ENCODE measurements at places on chromosomes 3 and 15.

DNA sequence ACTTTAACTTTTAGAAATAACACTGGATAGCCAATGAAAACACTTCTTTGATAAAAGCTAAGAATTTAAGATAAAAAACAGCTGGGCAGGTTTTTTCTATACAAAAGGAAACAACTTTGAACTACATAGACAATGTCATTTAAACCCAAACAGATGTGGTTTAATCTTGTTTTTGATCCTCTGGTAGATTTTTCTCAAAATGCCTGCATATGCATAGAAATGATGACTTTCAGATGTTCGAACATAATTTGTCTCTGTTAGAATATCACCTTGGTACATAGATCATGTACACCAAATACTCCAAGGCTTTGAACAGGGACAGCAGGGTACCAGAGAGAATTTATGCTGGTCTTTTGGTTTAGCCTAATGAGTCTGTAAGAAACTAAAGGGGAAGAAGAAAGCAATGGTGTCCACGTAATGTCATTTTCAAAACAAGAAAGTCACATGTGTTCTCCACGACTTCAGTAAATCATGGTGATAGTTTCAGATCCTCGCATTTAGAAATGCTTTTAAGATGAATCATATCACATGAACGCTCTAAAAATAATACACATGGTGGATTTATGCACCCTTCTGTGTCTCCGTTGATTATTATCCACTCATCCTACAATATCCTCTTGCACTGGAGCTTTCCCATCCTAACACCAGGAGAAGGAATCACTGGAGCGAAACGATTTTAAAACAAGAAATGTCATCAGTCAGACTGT is 160.1 kb upstream of the PDZRN3 start:
- no peaks in the 10 kb centered on the region for H3K27me3 ChIP-seq
- no peak overlapping the region for H3K27ac ChIP-seq
- DNase-seq: no peak
- no peaks in the 10 kb centered on the region for H3K4me1 ChIP-seq

GRCh38 chr3:4834403-4834866 is 144.8 kb upstream of the BHLHE40 start:
- H3K27me3 ChIP-seq: no peaks in the 10 kb centered on the region
- H3K27ac ChIP-seq: peak overlapping the region; percentile 27

DNA sequence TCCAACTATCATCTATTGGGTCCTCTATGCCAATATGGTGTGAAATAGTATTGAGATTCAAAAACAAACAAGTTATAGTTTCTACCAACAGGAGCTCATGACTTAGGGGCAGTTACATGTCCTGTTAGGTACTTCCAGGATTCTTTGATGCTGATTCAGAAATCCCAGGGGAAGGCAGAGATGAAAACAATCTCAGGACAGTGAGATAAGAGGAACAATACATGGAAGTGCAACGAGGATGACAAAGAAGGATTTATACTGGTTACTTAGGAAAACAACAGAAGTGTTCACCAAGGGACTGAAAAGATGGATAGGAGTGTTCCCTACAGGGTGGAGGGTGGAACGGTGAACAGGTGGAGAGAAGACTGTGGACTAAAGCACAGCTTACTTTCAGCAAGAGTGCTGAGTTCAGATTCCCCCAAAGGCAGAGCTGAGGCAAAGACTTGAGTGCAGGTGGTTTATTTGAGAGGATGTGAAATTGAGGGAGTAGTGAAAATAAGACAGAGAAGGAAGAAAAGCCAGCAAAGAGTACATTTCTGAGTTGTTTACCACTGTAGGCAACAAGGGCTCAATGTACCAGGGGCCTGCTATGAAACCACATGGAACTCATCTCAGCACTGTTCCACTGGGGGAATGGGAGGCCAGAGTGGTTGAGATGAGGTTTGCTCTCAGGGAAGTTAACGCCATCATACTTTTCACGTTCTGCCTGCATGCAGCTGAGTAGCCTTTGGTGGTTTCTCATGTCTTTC is 68.1 kb downstream of the TRIM69 start:
- H3K27me3 ChIP-seq: no peaks in the 10 kb centered on the region
- H3K27ac ChIP-seq: no peak overlapping the region
- H3K36me3 ChIP-seq: no peaks in the 10 kb centered on the region
- no peak for DNase-seq
- no peak overlapping the region for H3K4me3 ChIP-seq

DNA sequence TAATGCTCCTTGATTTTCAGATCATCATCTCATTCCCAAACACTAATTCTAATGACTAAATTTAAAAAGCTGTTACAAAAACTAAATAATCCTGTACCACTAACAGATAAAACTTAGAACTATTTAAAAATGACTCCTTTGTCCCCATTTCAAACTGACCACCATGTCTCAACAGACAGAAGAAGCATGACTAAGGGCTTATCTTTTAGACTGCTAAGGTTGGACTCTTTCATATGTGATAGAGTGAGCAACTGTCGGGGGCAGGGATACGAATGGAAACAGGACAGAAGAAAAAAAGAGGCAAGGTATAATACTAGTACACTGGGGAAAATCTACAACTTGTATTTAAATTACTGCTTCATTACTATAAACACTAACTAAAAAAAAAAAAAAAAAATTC is 23.3 kb downstream of the SNX4 start:
- no peak overlapping the region for H3K4me3 ChIP-seq
- no peaks in the 10 kb centered on the region for H3K4me1 ChIP-seq
- H3K27me3 ChIP-seq: no peaks in the 10 kb centered on the region
- H3K27ac ChIP-seq: no peak overlapping the region
- peaks cover 72% of the 10 kb centered on the region for H3K36me3 ChIP-seq

DNA sequence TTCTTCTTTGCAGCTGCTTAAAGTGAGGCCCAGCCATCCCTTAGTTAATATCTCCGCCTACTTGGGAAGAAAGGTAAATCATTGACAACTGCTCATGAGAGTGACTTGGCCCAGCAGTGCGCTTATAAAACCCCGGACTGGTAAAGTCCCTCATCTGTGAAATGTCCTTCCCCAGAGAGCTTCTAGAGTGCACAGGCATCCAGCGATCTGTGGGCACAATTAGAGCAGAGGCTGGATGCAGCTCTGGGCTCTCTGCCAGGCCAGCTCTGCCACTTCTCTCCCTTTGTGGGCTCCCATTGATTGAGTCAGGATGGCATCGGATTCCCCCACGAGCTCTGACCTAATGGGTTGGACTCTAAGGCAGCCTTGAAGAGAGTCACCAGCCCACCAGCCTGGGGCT is 219.0 kb upstream of the LINGO1 start:
- no peaks in the 10 kb centered on the region for H3K4me1 ChIP-seq
- no peaks in the 10 kb centered on the region for H3K27me3 ChIP-seq
- DNase-seq: no peak
- no peak overlapping the region for H3K27ac ChIP-seq

- no peaks in the 10 kb centered on the region for H3K27me3 ChIP-seq
- DNase-seq: no peak
- peaks cover 33% of the 10 kb centered on the region for H3K4me1 ChIP-seq
- no peak overlapping the region for H3K4me3 ChIP-seq
- H3K27ac ChIP-seq: no peak overlapping the region
These were observed 10.1 kb downstream of the UBP1 start for GRCh38 chr3:33430061-33430460.

DNA sequence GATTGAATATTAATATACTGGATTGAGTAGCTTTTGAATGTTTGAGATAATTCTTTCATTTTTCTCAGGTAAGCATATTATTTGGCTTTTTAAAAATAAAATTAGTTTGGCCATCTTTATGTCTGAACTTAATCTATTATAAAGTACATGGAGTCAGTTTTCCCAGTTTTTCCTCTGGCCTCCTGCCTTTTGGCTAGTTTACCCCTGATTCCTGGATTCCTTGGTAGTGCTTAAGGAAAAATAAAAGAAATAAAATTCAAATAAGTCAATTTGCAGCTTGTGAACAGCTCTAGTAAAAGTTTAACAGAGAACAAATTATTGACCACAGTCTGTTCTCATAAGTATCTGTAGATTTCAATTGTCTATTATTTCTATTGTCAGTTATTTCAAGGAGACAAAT is 89.4 kb downstream of the COL6A6 start:
- H3K4me1 ChIP-seq: peaks cover 13% of the 10 kb centered on the region
- no peak for DNase-seq
- H3K27me3 ChIP-seq: no peaks in the 10 kb centered on the region
- H3K36me3 ChIP-seq: no peaks in the 10 kb centered on the region
- no peak overlapping the region for H3K27ac ChIP-seq
- H3K4me3 ChIP-seq: no peak overlapping the region

DNA sequence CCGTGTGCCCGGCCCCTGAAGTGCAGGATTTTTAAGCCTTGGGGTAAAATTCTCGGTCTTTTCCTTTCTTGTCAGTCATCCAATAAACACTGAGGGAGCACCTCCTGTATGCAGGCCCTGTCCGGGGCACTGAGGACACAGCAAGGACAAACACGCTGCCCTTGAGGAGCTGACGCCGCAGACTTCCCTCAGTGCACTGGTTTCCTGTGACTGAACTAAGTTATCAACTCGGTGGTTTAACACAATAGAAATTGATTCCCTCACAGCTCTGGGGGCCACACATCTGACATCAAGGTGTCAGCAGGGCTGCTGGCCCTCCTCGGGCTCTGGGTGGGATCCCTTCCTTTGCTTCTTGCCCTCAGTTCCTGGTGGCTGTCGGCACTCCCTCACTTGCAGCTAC is 65.1 kb downstream of the ZNF445 start:
- DNase-seq: no peak
- no peak overlapping the region for H3K27ac ChIP-seq
- H3K36me3 ChIP-seq: peaks cover 5% of the 10 kb centered on the region
- H3K4me1 ChIP-seq: no peaks in the 10 kb centered on the region

- no peaks in the 10 kb centered on the region for H3K4me1 ChIP-seq
- no peak overlapping the region for H3K27ac ChIP-seq
- no peak for DNase-seq
These were observed 27.4 kb downstream of the ECT2 start for GRCh38 chr3:172777901-172778300.

GRCh38 chr3:73601011-73601410 is 23.7 kb downstream of the PDZRN3 start:
- H3K27ac ChIP-seq: peak overlapping the region; percentile 51
- H3K36me3 ChIP-seq: peaks cover 8% of the 10 kb centered on the region
- H3K27me3 ChIP-seq: no peaks in the 10 kb centered on the region
- no peak for DNase-seq

GRCh38 chr15:61444585-61444984 is 215.5 kb upstream of the RORA start:
- no peak for DNase-seq
- no peak overlapping the region for H3K27ac ChIP-seq
- no peaks in the 10 kb centered on the region for H3K27me3 ChIP-seq
- no peaks in the 10 kb centered on the region for H3K4me1 ChIP-seq
- no peak overlapping the region for H3K4me3 ChIP-seq

DNA sequence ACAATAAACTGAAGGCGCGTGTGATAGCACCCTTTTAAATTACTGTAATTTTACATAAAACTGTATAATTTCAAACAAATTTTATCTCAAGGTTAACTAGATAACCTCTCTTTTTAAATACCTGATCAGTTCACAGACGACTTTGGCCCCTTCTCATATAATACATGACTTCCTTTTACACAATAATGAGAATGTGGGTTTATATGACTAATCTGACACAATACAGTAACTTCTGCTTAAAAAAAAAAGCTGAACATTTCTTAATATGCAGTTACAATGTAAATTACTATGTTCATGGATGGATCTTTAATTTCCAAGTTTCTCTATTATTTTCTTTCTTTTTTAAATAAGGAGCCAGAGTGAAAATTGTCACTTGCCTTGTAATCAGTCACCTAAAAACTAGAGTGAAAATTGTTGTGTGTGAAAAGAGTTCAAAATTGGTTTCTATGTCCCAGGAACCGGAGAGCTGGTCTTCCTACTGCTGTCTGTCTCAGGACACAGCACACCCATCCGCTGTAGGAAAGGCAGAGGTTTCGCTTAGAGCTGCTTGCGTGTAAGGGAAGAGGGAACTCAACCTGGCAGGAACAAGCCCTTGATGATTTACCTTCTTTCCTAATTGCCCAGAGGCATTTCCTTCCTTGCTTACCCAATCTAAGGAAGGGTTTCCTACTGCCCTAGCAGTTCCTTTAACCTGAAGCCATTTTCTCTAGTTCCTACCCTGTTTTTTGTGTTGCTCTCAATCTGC is 33.3 kb downstream of the PLD1 start:
- no peak overlapping the region for H3K4me3 ChIP-seq
- H3K27ac ChIP-seq: peak overlapping the region; percentile 30
- DNase-seq: no peak
- H3K4me1 ChIP-seq: peaks cover 37% of the 10 kb centered on the region

GRCh38 chr3:5160940-5161858 is 26.3 kb upstream of the EDEM1 start:
- H3K27ac ChIP-seq: no peak overlapping the region
- no peak for DNase-seq
- H3K36me3 ChIP-seq: no peaks in the 10 kb centered on the region
- peaks cover 63% of the 10 kb centered on the region for H3K4me1 ChIP-seq

- no peak overlapping the region for H3K27ac ChIP-seq
- no peaks in the 10 kb centered on the region for H3K36me3 ChIP-seq
- DNase-seq: no peak
- H3K4me3 ChIP-seq: no peak overlapping the region
- H3K27me3 ChIP-seq: peaks cover 4% of the 10 kb centered on the region
These were observed 28.6 kb downstream of the IQSEC1 start for GRCh38 chr3:13044496-13045240.

GRCh38 chr3:108403198-108403597 is 106.8 kb downstream of the HHLA2 start:
- no peak for DNase-seq
- peaks cover 4% of the 10 kb centered on the region for H3K4me1 ChIP-seq
- no peak overlapping the region for H3K4me3 ChIP-seq
- no peak overlapping the region for H3K27ac ChIP-seq
- no peaks in the 10 kb centered on the region for H3K27me3 ChIP-seq
- H3K36me3 ChIP-seq: no peaks in the 10 kb centered on the region

GRCh38 chr3:138769616-138770015 is 65.1 kb downstream of the PIK3CB start:
- peaks cover 6% of the 10 kb centered on the region for H3K4me1 ChIP-seq
- H3K27me3 ChIP-seq: no peaks in the 10 kb centered on the region
- H3K4me3 ChIP-seq: no peak overlapping the region
- no peak for DNase-seq
- H3K27ac ChIP-seq: no peak overlapping the region
- H3K36me3 ChIP-seq: peaks cover 14% of the 10 kb centered on the region

DNA sequence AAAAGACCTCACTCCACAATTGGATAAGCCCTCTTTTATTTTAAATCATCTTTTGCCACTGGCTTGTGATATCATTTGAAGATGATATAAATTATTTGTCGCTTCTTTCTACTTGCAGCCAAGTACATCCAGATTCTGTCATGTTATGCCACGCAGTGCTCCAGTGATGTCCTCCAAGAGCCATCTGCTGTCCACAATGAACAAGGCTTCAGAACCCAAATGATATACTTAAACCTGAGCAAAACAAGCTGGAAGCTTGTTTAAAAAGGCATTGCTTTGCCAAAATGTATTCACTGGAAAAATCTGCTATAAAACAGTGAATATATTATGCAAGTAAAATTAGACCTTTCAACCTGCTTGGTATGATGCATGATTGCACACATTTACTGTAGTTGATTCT is 58.8 kb upstream of the ARL6 start:
- no peak overlapping the region for H3K4me3 ChIP-seq
- H3K36me3 ChIP-seq: no peaks in the 10 kb centered on the region
- DNase-seq: no peak

DNA sequence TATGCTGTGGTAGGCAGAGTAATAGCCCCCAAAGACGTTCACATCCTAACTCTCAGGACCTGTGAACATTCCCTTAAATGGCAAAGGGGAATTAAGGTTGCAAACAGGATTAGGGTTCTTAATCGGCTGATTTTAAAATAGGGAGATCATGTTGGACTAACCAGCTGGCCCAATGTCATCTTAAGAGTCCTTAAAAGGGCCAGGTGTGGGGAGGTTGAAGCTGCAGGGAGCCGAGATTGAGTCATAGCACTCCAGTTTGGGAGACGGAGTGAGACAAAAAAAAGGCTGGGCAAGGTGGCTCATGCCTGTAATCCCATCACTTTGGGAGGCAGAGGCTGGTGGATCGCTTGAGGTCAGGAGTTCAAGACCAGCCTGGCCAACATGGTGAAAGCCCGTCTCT is 1.6 kb upstream of the FLNB start:
- H3K4me3 ChIP-seq: no peak overlapping the region
- H3K27ac ChIP-seq: no peak overlapping the region
- H3K4me1 ChIP-seq: peaks cover 25% of the 10 kb centered on the region
